ENCODE measurements at places on chromosomes 2 and 18.
A peak's percentile ranks its signal among the peaks of the same experiment; 100 is the strongest.

DNA sequence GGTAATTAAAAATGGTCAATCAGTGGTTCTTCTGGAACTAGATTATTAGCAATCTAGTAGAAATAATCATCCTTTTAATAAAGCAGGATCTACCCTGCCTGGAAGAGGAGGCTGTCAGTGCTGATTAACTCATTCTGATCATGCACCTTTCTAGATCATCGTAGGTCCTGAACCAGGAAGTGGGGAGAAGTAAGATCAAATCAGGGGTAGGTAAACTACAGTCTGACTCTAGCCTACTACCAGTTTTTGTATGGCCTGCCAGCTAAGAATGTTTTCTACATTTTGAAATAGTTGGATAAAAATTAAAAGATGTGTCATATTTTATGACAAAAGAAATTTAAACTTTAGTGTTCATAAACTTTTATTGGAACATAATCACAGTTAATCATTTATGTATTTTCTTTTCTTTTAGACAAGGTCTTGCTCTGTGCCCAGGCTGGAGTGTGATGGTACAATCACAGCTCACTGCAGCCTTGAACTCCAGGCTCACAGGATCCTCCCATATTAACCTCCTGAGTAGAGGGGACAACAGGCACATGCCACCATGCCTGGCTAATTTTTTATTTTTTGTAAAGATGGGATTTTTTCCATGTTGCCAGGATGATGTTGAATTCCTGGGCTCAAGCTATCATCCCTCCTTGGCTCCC, 36.1 kb downstream of the C18orf54 start:
- no peak for DNase-seq

DNA sequence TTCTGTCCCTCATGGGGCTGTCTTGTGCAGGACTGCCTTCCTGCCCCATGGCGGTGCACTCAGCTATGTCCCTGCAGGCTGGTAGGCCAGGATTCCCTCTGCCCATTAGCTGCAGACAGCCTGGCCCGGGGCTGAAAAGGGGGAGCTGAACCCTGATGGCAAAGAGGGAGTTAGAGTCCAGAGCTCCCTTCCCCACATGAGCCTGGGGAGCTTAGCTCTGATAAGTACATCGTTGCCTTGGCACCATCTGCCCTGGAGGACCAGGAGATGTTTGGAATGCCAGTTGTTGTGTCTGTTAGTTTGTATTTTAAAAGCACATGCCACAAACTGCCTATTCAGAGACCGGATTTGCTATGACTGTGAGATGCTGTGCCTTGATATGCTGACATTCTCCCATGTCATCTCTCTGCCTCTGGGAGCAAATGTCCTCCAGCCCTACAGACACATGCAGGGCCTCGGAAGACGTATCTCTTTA, 65.1 kb upstream of the AFF3 start:
- DNase-seq = no peak

- DNase-seq = no peak
Observed at GRCh38 chr2:238894226-238894949, 46.5 kb downstream of the TWIST2 start.

- DNase-seq = no peak
Observed at GRCh38 chr2:50077190-50077737, 922.9 kb upstream of the FSHR start.

DNA sequence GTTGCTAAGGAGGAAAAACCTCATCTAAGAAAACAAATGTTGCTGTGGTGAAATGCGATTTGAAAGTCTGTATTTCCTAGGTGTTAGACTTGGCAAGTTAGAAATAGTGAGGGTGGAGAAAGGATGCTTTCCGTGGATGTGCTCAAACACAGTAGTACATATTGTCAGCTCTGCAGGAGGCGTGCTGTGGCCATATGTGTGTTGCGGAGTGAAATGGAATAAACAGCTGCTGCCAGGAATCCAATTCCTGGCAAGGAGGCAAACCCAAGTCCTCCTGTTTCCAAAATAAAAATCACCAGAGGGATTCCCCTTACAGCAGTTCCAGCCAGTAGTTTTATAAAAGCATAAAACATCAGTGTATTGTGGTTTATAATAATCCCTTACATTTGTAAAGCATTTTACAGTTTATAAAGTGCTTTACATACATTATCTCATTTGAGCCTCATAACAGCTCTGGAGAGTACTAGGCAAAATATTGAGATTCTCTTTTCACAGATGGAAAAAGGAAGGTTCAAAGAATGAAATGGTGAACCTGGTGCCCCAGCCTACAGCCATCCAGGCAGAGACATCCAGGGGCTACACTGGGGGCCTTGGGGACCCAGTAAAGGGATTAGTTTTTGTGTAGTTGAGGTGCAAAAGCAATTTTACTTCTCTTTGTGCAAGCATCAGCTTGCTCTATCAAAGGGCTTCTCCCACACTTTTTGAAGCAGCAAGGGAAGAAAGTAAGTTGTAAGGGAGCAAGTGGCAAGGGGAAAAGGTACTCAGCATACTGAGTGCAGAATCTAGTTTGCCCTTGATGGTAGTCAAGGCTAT, 206.0 kb downstream of the AGPS start:
- DNase-seq = no peak

GRCh38 chr18:69790649-69791048, 157.0 kb downstream of the CD226 start:
- DNase-seq = no peak

DNA sequence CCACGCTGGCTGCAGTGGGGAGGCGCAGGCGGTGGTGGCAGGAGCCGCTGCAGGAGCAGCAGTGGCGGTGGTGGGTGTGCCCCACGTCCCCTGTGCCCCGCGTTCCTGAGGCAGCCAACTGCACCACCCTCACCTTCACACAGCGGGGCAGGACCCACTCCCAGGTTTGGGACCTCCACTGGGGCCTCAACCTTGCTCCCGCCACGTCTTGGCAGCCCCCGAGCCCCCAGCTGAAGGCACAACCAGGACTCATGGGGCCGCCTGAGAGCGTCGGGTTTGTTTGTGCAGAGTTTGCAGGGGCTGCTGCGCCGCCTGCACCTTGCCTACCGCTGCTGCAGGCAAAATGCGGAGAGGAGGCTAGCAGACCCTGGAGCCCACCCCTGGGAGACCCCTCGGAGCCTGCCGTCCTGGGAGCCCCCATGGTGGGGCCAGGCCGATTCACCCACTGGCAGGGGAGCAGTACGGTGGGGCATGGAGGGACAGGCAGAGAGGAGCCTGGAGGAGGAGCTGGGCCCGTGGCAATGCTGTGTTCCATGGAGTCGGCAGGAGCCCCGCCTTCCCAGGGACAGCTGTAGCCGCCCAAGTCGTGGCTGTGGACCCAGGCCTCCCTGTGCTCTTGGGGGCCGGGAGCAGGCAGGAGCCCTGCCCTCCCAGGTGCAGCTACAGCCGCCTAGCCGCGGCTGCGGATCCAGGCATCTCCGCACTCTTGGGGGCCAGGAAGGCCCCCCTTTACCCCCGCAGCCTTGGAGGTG, 14.7 kb upstream of the EML6 start:
- no peak for DNase-seq

DNA sequence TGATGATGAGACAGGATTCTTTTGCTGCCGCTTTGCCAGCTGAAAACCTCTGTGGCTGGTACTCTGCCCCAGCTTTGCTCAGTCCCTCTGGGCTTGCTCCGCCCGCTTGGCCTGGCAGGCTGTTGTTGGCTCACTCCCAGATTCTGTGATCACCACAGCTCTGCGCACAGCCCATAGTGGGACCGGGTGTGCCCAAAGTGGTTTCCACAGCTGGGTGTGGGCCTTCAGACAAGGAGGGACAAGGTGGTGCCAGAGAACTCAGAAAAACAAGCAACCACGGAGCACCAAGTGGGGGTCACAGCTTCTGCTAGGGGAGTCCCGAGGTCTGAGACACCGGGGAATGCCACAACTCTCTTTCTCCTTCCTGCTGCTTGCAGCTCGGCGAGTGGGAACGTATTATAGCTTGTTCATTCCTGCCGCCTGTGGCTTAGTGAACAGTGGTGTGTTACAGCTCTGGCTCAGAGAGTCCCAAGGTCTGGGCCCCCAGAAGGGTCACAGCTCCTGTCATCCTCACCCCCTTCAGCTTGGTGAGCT, 9.2 kb upstream of the KYNU start:
- peak; percentile 22 for DNase-seq

- DNase-seq = no peak
Observed at GRCh38 chr2:240412975-240413812, 22.3 kb upstream of the GPC1 start.

GRCh38 chr2:98606431-98606830, 1.9 kb downstream of the COA5 start:
- DNase-seq = no peak

DNA sequence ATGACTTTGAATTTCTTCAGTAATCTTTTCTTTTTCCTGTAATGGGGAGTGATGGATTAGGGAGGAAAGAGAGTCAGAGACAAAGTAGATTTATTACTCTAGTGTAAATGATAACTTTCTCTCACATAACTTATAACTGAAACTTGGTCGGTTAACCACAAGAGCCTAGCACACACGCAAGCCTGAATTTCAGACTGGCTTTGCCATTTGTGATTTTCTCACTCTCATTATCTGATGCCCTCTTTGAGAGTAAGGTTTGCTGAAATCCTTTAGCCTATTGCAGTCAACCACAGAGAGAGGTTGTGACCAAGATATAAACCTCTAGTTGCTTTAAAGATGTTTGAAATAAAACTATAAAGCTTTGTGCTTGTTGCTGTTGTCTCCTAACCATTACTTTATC, 117.9 kb upstream of the NETO1 start:
- DNase-seq = no peak

DNA sequence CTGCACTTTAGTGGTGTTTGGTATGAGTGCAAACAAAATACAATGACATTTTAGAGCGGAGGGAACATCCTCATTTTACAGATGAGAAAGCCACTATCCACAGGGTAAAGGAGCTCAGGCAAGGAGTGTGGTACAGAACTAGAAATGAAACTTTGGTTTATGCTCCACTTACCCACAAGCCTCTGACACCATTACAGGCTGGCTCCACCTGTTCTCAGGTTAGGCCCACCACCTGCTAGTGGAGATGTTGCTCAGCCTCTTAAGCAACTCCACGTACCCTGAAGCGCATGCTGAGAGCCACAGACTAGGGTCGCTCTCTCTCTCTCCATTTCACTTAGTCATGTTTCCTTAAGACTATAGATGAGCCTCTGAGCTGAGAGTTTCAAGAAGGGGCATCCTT, 130.0 kb downstream of the MBD2 start:
- DNase-seq = no peak

- no peak for DNase-seq
Observed at GRCh38 chr2:200773083-200773482, 38.6 kb upstream of the BZW1 start.

DNA sequence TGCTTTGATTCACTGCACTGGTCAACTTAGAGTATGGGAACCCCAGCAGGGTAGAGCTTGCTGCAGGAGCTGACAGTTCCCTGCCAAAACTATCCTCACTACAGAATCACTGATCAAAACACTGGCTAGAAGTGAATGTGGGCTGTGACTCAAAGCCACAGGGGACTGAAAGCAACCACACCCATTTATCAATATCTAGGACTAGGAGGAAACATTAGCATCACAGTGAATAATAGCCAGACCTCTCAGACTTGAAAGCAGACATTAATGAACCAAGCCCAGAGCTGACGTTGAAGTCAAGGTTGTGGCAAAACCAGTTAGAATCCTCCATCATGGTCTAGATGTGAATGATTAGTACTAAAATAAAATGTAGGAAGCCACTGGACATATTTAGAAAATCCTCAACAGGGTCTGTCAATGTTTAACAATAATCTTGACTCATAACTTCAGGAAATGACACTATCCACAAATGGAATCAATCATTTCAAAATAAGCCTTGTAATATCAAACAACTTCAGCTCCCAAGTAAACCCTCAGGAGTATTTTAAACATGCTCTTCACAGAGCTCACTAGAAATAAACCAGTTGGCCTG, 131.4 kb downstream of the CDH20 start:
- no peak for DNase-seq

DNA sequence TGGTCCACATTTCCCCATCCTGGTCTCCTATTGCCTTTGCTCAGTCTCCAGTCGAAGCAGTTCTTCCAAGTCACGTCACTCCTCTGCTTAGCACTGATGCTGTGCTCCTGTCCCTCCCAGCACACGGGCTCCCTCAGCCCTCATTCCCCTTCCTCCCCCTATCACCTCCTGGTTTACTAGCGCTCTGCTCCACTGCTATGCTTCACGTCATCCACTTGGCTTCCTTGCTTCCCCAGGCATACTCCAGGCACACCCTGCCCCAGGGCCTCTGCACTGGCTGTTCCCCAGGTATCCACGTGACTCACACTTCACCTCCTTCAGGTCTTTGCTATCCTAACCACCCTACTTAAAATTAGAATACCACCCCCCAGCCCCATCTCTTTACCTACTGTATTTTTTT, 269.3 kb downstream of the GLI2 start:
- no peak for DNase-seq

DNA sequence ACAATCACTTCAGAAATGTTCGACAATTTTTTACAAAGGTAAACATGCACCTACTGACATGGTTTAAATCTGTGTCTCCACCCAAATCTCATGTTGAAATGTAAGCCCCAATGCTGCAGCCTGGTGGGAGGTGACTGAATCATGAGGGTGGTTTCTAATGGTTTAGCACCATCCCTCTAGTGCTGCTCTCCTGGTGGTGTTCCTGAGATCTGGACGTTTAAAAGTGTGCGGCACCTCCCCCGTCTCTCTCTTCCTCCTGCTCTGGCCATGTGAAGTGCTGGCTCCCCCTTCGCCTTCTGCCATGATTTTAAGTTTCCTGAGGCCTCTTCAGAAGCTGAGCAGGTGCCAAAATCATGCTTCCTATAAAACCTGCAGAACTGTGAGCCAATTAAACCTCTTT, 28.3 kb downstream of the MAP3K2 start:
- no peak for DNase-seq

GRCh38 chr2:30448308-30448707, 1.3 kb downstream of the LCLAT1 start:
- no peak for DNase-seq

- no peak for DNase-seq
Observed at GRCh38 chr18:73621091-73621490, 526.5 kb downstream of the FBXO15 start.

DNA sequence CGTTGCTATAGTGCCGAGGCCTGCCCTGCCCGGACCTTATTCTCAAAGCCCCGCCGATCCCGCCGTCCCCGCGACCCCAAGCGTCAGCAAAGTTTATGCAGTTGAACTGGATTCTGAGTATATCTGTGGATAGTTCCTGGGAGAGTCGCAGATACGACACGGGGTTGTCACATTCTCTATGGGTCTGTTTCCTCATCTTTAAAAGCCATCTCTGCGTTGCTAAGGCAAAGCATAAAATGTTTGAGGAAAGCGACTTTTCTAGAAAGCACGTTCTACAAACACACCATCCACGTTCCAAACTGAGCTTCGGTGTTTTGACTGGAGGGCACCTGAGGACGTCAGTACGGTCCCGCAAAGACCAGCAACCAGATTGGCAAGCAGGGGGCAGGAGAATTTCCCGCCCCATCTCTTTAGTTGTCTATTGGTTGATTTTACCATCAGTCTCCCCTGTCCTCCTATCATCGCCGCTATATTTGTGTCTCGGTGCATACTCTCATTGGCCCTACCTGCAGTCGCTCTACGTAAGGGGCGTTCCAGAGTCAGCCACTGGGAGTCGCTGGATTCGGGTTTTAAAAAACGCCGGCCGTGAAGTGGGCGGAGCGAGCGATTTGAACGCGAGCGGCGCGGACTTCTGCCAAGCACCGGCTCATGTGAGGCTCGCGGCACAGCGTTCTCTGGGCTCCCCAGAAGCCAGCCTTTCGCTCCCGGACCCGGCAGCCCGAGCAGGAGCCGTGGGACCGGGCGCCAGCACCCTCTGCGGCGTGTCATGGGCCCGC, at the start of gene CENPA:
Gene CENPA, plus strand, starts transcription at position 626 of the 776 bp plus-strand sequence. Its CDS starts 141 bp downstream, at position 767.
- peak; percentile 99 for DNase-seq
